ENCODE measurements at places on chromosomes 11 and 22.
A peak's percentile ranks its signal among the peaks of the same experiment; 100 is the strongest.

DNA sequence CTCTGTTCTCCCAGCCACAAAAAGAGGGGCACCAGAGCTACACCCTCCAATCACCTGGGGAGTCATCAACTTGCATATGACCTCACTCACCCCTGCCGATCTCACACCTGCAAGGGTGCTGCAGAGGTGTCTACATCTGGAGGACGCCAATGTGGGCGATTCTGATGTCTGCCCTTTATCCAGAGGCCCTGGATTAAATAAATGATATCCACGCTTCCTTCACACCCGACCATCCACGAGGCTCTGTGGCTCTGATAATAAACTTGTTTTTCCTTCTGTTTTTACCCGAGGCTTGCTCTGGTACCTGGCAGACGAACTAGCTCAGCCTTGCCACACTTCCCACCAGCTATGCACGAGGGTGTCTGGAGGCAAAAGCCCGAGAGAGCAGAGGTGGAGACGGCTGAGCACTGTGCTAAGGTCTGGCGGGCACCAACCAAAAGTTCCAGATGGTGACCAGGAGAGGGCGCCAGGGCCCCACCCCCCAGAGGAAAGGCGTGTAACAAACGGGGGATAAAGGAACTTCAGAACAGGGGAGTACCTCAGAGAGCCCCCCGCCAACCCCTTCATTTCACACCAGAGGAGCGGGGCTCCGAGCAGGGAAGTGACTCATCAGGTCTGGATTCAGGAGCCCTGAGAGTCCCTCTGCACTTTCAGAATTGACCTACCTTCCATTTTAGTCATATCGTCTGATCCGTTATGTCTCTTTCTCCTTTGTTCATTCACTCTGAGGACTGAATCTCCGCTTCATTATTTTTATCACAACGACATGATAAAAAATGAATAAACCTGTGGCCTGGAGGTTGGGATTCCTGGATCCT lies 13.5 kb downstream of the SCN3B start:
- peak; percentile 75 for DNase-seq

DNA sequence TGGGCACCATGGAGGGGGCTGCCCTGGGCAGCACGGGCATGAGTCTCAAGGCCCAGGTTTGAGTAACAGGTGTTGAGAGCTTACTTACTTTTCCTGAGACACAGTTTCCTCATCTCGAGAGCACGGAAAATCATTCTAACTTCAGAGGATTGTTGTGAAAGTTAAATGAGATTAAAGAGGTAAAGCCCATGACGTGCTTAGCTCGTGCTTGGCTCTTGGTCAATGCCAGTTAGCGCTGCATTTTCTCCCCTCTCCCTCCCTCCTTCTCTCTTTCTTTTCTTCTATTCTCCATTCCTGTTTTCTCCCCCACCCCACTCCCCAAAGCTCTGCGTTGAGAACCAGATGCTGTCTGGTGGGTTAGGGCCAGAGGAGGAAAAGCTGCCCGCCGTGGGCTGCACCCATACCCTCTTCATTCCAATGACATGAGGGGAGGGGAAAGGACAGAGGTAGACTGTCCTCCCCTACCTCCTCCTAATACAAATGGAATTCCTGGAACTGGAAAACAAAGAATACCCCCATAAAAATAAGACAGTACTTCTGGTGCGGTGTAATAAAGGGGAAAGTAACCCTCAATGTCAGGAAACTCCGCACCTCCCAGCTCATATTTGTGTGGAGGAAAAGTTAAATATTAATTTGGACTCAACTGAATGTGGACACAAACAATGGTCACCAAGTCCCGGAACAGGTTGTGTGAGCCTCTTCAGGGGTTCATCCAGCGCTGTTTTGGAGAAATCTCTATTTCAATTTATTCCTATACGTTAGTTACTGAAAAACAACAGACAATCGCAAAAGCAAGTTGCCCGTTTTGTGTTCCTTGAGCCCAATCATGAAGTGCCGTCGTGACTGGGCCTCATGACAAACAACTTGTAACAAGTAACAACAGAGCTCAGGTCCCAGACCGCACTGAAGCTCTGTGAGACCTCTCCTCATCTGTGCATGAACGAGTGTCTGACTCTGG lies 54.8 kb upstream of the B3GAT1 start:
- no peak for DNase-seq

- DNase-seq: no peak
These were observed 52.0 kb downstream of the CADM1 start for GRCh38 chr11:115452241-115452640.

- DNase-seq: no peak
These were observed 177.3 kb downstream of the KIRREL3 start for GRCh38 chr11:126823274-126823673.

GRCh38 chr11:47430524-47430923 lies 4.3 kb upstream of the PSMC3 start:
- no peak for DNase-seq

DNA sequence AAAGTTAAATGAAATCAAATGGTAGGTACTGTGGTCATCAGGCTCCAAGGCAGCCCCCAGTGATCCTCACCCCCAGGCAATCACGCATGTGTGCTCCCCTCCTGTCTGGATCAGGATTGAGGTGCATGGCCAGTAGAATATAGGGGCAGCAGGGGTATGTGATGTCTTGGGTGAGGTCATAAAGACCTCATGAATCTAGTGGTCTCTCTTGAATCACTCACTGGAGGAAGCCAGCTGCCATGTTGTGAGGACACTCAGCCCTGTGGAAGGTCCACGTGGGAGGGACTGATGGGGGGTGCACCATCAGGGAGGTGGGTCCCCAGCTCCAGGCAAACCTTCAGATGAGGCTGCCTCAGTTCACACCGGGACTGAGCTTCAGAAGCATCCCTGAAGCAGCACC lies 6.8 kb upstream of the IL17REL start:
- no peak for DNase-seq

GRCh38 chr11:64178951-64179639 lies 6.9 kb upstream of the STIP1 start:
- DNase-seq: no peak

All from naive thymus-derived CD8-positive, alpha-beta T cell (primary cell).